SJSA1 (cell line): ENCODE measurements at places on chromosomes 1 and 21. TPM values are rescaled to one million over a fixed set of nuclear protein-coding genes. Genes with fewer than 3 reads are reported as not detected.

The ACKR1 gene
- total RNA-seq, result not detected in 2 replicates

DNA sequence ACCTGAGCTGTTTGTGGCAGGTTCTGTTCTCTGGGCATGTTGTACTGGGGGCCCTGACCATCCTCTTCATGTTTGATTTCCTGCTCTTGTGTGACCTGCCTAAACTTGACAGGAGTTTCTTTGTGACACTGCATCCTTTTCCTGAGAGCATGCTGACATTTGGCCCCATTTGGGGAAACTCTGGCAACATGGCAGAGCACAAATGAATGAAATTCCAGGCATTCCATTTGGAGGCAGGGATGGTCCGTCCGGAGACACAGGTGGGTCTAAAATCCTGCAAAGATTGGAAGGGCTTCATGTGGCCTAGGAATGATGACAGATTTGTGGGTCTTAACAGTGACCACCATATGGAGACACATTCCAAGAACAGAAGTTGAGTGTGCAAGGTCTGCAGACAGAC lies 184.0 kb downstream of the FCRL5 start:
- DNase-seq, result no peak

DNA sequence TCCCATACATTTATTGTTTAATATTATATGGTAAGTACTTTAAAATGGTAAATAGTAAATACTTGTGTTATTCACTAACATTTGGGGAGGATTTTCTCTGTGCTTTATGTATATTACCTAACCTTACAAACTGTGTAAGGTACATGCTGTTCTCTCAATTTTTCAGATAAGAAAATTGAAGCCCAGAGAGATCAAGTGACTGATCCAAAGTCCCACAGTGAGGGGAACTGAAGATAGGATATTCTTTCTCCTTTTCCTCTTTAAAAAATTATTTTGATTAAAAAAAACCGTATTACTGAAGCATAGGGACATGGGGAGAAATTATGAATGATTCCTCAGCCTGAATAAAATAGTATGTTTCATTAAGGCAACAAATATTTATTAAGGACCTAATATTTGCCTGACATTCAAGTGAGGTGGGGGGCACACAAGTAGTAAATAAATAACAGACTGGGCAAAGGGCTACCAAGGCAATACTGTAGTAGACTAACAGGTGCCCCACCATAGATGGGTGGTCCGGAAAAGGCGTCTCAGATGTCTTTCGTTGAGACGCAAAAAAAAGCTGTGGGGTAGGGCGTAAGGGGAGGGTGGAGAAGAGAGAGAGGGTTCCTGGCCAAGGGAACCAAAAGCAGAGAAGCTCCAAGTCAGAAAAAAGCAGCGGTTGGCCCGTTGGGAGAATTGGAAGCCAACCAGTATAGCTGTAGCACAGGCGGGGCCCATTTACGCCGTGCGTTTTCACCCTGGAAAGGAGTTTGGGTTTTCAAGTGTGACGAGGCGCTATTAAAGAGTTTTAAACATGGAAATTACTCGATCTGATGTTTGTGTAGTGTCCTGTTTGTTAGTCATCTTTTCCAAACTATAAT lies 944 bp upstream of the AGO3 start:
- DNase-seq, result no peak

DNA sequence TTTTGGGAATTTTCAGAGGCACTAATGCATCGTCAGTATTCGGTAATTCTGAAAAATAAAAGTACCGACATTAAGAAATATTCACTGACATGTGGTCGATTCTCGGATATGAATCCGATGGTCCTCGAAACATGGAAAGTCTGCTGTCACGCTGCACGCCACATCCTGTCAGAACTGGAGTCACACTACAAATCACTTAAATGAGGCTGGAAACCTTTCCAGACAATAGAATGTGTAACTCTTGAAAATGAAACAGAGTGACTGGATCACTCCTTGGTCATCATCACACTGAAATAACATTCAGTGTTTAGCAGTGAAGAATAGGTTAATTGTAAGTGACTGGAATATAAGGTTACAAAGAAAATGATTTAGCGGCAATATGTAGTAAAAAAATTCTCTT lies 620.1 kb upstream of the ADAMTS5 start:
- peak; percentile 43 for DNase-seq

The LAMC1 gene
- total RNA-seq, result 171 and 220 TPM in 2 replicates

The TARDBP gene
- 35.1 and 96.3 TPM in 2 replicates for total RNA-seq

DNA sequence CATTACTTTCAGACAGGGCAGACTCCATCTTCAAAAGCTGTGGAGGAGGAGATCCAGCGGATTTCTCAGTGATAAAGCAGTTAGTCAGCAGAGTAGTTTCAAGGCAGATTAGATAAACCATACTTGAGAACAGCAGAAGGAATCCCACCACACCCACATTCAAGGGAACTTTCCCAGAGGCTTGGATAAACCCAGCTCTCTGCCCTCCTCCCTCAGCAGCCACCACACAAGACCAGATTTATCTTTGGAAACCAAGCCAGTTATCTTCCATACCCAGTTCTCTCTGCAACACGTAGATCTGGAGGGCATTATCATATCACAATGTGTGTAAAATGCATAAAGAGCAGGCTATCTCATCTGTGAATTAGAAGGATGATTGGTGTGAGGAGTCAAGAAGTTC lies 40.2 kb downstream of the GFI1 start:
- no peak for DNase-seq

The CYP4A22 gene
- not detected in 2 replicates for total RNA-seq

- no peak for DNase-seq
These were observed 144.1 kb downstream of the TNR start for GRCh38 chr1:175599212-175599705.

The MAP3K21 gene
- 0.03 and 0.13 TPM in 2 replicates for total RNA-seq
